Heart right ventricle (tissue), 16 donors: ENCODE measurements at places on chromosomes 3 and 15. TPM values are rescaled to one million over a fixed set of nuclear protein-coding genes. Genes with fewer than 3 reads are reported as not detected.

DNA sequence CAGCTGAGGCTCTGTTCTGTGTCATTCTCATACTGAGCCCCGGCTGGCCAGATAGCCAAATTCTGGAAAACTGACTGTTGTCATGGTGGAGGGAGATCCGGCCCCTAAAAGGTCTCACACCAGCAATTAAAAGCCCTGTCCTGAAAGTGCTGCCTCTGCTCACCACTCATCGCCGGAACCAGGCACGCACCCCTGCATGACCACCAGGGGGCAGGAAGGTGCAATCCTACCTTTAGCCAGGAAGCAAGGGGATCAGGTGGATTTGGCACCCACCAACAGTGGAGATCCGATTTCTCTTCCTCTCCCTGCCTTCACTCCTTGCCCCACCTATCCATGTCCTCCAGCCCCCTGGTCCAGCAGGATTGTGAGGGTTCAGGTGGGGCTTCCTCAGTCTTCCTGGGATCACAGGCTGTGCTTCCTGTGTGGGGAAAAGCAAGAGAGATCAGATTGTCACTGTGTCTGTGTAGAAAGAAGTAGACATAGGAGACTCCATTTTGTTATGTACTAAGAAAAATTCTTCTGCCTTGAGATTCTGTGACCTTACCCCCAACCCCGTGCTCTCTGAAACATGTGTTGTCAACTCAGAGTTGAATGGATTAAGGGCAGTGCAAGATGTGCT lies 16.1 kb upstream of the CACNA2D2 start:
- peak; percentile 59 for DNase-seq

- no peak for DNase-seq
Measured at GRCh38 chr3:24688446-24689148, 193.9 kb upstream of the THRB start.

The RFX7 gene
- 6.9 TPM for total RNA-seq

DNA sequence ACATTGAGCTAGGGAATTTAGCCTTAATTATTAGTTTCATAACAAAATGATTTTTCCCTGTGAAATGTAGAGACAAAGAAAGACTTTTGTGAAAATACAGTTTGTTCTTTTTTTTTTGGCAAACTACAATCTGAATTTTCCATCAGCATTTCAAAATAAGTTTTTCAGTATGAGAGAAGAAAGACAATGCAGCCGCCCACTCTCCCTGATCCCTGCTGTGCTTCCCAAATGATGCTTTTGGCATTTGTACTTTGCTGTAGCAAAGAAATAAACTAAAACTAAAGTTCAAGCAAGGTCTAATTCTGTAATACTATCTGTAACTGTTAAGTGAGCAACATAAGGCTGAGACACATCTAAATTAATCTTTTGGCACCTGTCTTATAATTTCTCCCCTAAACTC lies 782.2 kb downstream of the VGLL3 start:
- DNase-seq: no peak

The CFAP100 gene
- not detected for total RNA-seq

The MTHFS gene
- total RNA-seq: 22.8 TPM

The HEMK1 gene
- 12.6 TPM for total RNA-seq

DNA sequence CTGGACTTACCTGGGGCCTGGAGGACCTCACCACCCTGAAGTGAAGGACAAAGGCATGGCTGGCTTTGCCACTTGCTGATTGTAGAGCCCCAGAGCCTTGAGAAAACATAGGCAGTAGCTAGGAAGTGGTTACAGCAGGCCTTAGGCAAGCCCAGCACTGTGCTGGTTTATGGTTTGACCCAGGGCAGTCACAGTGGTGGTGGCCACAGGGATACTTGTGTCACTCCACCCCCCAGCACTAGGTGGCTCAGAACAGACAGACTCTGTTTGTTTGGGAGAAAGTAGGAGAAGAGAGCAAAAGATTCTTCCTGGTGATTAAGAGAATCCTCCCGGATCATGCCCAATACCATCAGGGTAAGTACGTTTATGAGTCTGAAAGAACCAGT lies 13.2 kb upstream of the COL8A1 start:
- no peak for DNase-seq

The SEMA3G gene
- total RNA-seq: 8.3 TPM

- DNase-seq: no peak
Measured at GRCh38 chr3:108352176-108352575, 55.8 kb downstream of the HHLA2 start.

The DGKG gene
- 14.6 TPM for total RNA-seq

The CKMT1B gene
- not detected for total RNA-seq

GRCh38 chr15:47718497-47719437 lies 1.5 kb downstream of the SEMA6D start:
- peak; percentile 34 for DNase-seq

The CHRM5 gene
- not detected for total RNA-seq

DNA sequence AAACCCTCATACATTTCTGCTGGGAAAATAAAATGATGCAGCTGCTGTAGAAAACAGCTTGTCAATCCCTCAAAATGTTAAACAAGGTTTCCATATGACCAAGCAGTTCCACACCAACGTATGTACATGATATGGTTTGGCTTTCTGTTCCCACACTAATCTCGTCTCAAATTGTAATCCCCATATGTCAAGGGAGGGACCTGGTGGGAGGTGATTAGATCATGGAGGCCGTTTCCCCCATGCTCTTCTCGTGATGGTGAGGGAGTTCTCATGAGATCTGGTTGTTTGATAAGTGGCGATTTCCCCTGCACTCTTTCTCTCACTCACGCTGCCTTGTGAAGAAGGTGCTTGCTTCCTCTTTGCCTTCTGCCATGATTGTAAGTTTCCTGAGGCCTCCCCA lies 100.6 kb upstream of the SLC24A5 start:
- DNase-seq: no peak

DNA sequence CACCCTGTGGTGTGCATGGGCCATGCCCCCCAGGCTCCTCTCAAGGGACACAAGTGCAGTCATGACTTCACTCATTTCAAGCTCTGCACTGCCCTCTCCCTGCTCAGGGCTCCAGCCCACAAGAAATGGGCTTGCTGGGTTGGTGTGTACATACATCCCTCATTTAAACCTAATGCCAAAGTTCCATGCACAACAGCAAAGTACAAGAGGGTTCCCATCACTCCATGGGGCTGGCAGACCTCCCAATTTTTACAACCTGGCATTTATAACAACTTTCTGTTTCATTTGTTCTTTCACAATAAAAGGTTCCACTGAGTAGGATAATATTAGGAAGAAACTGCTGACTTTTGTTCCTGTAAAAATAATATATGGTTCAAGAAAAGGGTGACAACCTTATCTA lies 54.3 kb downstream of the HERC2 start:
- no peak for DNase-seq

GRCh38 chr3:36373084-36373483 lies 7.2 kb upstream of the STAC start:
- DNase-seq: no peak

GRCh38 chr15:42544853-42545629 lies 3.6 kb downstream of the LRRC57 start:
- DNase-seq: no peak

The TMF1 gene
- total RNA-seq: 22.7 TPM

The BCHE gene
- 0.92 TPM for total RNA-seq

DNA sequence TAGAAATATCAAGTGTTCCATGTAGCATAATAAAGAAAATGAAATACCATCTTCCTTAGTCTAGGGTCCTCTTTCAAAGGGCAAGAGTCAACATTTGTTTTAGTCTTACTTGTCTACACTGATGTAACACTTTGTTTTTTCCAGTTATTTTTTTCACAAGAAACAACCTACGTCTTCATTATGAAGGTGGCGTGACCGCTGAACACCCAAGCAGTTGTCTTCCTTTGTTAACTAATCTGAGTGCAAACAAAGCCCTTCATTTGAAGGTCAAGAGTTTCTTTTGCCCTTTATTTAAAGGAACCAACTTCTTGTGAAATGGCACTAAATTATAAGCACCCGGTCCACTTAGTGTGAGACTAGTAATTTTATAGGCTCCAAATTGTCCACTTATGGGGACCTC lies 73.2 kb downstream of the CD47 start:
- DNase-seq: no peak

DNA sequence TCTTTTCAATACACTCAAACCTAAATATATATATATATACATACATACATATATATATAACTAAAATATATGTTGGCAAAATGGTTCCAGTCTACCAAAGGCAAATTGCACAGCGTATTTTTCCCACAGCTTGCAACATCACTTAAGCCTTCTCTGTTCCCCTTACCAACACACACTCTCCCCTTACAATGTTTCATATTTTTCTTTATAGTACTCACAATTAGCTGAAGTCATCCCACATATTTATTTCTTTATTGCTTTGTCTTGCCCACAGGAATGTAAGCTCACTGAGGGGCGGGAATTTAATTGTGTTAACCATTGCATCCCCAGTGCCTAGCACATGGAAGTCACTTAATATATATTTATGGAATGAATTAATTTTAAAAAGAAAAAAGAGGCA lies 288.3 kb downstream of the ULK4 start:
- DNase-seq: no peak

The SLC28A1 gene
- 0.27 TPM for total RNA-seq

DNA sequence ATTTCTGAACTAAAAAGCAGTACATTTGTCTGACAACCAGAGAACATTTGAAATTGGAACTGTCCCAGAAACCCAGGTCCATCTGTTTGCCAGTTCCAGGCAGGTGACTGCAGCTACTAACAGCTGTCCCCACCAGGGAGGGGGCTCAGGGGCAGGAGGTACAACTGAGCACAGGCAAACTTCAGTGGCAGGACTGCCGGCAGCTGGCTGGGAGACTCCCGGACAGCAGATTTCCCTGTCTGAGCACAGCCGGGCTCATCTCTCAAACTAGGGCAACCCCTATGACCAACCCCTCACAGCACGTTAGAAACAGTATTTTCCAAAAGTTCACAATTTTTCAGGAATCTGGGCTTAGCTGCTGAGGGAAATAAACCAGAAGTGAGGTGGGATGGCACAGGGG lies 88.8 kb downstream of the MEGF11 start:
- no peak for DNase-seq

DNA sequence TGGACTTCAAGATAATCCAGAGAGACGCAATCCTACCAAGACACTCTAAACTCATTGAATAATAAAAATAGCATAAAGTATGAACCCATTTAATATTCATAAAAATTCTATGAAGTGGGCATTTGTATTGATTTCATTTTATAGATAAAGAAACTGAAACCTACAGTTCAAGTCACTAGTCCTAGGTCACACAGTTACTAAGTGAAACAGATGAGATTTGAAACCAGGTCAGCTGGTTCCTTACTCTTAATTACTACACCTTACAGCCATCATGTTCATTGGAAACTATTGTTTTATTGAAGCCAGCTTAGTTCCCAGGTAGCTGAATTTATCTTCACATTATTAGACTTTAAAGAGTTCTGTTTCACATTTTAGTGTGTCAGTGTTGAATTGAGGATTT lies 158.7 kb downstream of the EPHA3 start:
- DNase-seq: no peak

DNA sequence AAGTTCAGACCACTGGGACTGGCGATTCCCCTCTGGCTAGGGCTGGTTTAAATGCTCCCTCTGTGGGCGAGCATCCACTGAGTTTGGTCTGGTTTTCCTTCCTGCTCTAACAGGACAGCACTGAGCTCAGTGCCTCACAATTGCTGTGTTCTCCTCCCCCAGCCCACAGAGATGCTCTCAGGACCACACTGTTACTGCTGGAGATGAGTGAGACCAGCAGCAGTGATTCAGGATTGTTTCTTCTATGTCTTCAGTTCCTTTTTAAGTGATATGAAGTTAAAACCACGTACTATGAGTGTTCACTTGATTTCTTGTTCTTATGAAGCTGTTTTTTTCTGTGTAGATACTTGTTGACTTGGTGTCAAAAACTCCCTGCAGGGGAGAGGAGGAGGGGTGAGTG lies 180.4 kb upstream of the COL8A1 start:
- no peak for DNase-seq

The TRPM1 gene
- not detected for total RNA-seq
